ENCODE measurements at places on chromosomes 12 and 14.

GRCh38 chr14:102472791-102473150 is 36.8 kb downstream of the ANKRD9 start:
- DNase-seq: no peak

DNA sequence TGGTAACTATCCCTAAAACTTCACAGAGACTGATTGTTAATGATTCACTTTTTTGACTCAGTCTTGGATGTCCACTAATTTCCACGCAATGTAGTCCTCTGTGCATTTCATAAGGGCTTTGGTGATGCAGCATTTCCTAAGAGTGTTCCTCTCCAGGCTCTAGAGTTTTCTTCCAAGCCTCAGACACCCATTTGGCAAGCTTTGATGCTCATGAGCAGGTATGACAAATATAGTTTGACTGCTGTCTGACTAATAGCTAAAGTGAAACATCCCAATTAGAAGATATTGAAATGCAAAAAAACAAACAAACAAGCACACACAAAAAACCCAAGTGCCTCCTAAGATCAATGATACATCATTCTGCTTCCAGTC is 1.5 kb upstream of the VAMP1 start:
- no peak for DNase-seq

DNA sequence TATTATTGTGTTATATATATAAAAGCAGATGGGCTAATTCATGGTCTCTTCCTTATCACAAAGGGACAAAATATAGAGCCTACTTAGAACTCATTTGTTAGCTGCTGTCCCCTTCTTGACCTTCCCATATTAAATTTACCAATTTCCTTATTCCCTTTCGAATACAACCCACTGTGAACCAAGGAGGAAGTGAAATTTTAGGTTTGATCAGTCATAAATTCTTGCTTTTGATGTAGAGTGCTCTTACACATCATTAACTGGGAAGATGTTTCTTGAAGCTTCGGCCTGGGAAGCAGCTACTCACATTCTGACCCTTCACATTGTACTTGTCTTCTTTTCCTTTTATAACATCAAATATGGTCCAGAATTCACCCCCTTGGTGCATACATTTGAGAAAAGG is 579.0 kb downstream of the LRFN5 start:
- DNase-seq: no peak

GRCh38 chr14:74140374-74140850 is 55.7 kb downstream of the LIN52 start:
- DNase-seq: peak; percentile 50

- no peak for DNase-seq
Observed at GRCh38 chr14:42664190-42664589, 1057.5 kb downstream of the LRFN5 start.

GRCh38 chr14:89088530-89088929 is 264.1 kb downstream of the TTC8 start:
- DNase-seq: no peak

- DNase-seq: no peak
Observed at GRCh38 chr12:10829994-10830393, 3.8 kb upstream of the TAS2R10 start.

- no peak for DNase-seq
Observed at GRCh38 chr12:89414851-89415250, 62.5 kb upstream of the DUSP6 start.

GRCh38 chr14:68973639-68974038 is 5.5 kb downstream of the ACTN1 start:
- DNase-seq: no peak

GRCh38 chr14:47207617-47208016 is 467.8 kb downstream of the MDGA2 start:
- peak; percentile 33 for DNase-seq

DNA sequence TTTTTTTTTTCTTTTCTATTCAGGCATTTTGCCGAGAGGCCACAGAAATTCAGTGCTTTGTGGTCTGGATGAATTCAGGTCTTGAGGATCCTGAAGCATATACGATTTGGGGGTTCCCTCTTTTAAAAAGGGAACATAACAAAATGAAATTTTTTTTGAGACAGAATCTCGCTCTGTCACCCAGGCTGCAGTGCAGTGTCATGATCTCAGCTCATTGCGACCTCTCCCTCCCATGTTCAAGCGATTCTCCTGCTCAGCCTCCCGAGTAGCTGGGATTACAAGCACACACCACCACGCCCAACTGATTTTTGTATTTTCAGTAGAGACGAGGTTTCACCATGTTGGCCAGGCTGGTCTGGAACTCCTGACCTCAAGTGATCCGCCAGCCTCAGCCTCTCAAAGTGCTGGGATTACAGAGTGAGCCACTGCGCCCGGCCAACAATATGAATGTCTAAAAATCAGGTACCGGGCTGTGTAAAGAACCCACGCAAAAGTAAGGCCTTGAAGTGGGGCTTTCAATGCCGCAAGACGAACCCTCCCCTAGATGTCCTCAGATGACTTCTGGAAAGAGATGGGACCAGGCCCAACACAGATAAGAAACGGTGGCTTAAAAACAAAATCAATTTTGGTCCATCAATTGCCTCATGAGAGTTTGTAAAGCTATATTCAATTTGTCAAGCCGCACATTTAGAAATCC is 30.0 kb downstream of the TESC start:
- no peak for DNase-seq

GRCh38 chr12:15757553-15758255 is 31.5 kb downstream of the EPS8 start:
- DNase-seq: no peak

DNA sequence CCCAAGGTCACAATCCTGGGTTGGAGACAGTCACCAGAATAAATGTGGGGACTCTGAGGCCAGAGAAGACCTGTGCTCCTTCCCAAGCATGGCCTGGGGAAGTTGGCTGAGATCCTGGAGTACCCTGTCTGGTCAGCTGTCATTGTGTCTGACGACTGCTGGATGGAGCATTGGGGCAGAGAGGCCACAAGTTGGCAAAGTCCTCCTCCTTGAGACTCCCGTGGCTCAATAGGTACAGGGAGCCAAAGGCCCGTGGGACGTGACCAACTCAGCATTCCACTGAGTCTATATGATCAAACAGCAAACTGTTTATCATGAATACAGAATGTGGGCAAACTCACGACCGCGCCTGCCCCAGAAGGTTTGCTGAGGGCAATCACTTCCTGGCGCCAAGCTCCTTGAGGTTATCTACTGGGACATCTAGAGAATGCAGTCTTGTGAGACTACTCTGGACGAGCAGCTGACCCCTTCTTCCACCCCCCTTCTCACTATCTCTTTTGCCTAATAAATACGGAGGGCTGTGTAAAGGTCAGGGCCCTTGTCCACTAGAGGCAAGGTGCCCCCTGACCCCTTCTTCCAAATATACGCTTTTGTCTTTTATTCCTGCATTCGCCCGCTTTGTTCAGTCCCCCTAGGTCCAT is 14.3 kb upstream of the SLC10A1 start:
- DNase-seq: no peak

Measured in NCI-H526 (cell line).